Natural killer cell treated with Interleukin-12 subunit alpha and Interleukin-12 subunit beta and Interleukin-15 and Interleukin-18, amount 100 ng/mL, for 72 hours (primary cell): ENCODE measurements at places on chromosomes 4 and X.

GRCh38 chr4:139887962-139888735 is 222.5 kb downstream of the MGST2 start:
- DNase-seq = no peak

GRCh38 chr4:158051401-158052235 is 121.2 kb downstream of the GASK1B start:
- DNase-seq = no peak

GRCh38 chr4:3766785-3767569 is 792 bp downstream of the ADRA2C start:
- DNase-seq = no peak

GRCh38 chrX:64456828-64457227 is 61.6 kb upstream of the MTMR8 start:
- no peak for DNase-seq

DNA sequence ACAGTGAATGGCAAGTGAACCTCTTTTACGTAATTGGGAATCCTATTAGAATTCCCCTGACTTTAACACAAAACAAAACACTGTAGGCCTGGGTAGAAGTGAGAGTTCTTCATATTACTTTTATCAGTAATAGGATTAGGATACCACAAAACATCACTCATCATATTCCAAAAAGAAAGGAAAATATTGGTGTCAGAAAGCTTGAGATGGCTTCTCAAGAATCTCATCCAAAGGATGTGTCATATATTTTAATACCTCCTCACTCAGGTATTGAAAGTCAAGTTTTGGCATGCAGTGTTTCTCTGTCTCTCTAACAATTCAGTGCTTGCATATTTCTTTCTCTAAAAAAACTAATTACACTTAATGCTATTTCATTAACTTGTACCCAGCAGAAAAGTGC is 173.2 kb downstream of the PDGFC start:
- no peak for DNase-seq

DNA sequence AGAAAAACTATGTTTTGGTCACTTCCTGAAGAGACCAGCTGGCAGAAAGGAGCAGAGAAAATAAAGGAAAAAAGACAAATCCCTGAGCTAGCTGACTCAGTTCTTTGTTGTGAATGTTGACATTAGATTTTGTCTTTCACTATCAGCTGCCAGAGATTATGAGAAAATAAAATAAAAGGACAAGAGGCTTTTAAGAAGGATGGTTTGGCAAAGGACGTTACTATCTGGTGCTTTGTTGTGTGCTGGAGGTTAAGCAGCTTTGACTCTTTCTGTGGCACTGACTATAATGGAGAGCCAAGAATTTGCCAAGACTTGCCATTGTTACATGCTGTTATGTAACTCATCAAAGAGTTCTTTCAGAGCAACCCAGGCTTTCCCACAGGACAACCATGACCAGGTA is 12.1 kb downstream of the ASB5 start:
- no peak for DNase-seq

DNA sequence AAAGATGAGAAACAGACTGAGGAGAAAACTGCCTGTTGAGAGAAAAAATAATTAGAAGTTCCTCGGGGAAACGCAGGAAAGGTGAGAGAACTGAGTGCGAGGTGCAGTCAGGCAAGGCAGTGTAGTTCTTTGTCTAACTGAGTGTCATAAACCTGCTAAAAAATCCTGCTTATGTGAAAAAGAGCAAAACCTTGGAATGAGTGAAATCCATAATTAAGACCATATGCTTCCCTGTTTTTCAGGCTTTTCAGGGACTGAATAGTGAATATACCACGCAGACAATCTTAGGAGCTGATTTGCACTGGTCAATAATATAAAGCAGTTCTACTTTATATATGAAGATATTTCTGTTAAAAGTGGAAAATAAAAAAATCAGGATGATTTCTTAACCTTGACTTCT is 104.9 kb downstream of the RASGEF1B start:
- no peak for DNase-seq
